GM19239 (cell line): ENCODE measurements at places on chromosomes 2 and 18.

DNA sequence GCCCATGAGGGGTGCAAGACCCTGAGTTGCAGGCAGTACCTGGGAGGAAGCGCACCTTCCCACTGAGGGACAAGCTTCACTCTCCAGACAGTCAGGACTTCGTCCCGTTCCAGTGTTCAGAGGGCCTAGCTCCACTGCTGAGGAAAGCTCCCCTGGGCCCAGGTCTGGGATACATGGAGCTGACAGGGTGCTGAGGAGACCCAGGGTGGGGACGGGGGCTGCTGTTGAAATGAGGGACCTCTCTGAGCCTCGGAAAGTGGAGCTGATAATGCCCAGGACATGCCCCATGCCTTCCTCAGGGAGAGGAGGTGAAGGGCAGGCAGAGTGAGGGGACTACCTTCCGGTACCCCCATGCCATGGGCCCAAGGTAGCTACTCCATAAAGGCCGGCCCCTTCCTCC, 169.2 kb upstream of the MYCN start:
- no peak for DNase-seq

GRCh38 chr2:175955136-175955535, 46.9 kb downstream of the LNPK start:
- DNase-seq = no peak

DNA sequence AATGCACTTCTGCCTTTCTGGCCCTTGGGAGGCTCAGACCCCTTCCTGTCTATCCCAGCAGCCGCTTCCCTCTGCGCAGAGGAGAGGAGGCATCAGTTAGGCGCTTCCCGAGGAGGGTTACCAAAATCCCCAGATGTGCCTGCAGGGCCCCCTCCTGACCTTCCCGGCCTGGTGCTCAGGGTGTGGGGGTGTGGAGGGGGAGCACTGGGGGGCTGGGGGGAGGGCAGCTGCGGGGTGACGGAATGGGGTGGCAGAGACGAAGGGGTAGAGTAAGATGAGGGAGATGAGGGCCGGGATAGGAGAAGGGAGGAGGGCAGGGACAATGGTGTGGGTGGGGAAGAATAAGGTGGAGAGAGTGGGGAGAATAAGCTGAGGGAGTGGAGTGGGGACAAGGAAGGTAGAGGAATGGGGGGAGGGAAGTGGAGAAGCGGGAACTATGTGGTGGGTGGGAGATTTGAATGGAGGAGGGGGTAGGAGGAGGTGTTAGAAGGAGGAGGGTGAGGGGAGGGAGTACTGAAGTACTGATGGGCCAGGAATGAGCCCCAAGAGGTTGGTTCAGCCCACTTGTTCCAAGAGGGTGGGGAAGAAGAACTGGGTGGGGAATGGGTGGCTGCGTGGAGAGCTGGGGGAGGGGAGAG, 6.5 kb upstream of the ZAP70 start:
- no peak for DNase-seq

GRCh38 chr18:76354348-76354747, 140.7 kb downstream of the ZNF516 start:
- DNase-seq = no peak

GRCh38 chr2:97926946-97927345, 68.8 kb downstream of the TMEM131 start:
- no peak for DNase-seq
